Renal pelvis (tissue), 12 donors: ENCODE measurements at places on chromosomes 1 and 21. TPM values are rescaled to one million over a fixed set of nuclear protein-coding genes. Genes with fewer than 3 reads are reported as not detected.

DNA sequence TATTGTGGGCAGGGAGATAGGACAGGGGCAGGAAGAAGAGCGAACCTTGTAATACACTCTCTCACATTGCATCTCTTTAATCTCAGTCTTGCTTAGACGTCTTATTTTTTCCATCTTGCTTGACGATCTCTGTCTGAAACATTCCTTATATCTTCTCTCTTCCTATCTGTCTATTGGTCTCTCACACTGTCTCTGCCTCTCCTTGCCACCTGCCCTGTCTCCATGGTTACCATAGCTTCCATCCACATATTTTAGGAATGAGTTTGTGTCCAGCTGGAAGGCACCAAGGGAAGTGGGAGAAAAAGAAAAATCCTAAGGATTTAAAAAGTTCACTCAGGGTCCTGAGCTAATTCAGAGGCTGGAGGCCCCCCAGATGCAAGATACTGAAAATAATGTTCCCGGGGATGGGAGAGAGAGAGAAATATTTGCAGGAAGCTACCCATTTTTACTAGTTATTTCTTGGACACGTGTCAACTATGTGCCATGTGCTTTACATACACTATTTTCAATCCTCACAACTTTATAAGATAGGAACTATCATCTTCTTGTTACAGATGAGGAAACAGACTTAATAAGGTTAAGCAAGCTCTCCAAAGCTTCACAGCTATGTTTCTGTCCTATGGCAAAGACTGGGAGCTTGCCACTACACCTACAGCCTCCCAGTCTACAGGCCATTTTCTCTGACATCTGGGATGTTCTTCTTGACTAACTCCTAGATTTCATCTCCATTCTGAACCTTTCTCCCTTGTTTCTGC lies 933 bp downstream of the ANKRD34A start:
- no peak for DNase-seq

The TAF1A gene
- 17.4 TPM for polyA plus RNA-seq

DNA sequence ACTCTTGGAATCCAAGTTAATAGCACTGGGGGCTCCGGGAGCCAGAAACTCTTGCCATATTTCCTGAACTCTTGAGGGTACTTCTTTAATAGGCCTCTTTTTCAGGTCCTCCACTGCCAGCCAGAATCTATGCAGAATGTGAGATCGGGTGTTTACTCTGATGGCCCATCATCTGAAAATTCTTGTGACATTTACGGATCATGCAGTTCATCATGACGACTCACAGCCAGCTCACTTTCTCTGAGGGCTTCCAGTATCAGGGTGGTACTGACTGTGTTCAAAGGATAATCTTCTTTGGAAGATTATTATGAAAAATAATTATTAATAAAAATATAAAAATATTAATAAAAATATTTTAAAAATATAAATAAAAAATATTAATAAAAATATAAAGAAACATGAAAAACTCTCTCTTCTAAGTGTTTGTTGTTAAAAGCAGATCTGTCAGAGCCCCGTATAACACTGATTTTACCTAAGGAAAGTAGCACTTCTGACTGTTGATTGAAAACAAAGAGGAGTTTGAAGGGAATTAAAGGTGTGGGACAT lies 194.3 kb upstream of the GREM2 start:
- no peak for DNase-seq

DNA sequence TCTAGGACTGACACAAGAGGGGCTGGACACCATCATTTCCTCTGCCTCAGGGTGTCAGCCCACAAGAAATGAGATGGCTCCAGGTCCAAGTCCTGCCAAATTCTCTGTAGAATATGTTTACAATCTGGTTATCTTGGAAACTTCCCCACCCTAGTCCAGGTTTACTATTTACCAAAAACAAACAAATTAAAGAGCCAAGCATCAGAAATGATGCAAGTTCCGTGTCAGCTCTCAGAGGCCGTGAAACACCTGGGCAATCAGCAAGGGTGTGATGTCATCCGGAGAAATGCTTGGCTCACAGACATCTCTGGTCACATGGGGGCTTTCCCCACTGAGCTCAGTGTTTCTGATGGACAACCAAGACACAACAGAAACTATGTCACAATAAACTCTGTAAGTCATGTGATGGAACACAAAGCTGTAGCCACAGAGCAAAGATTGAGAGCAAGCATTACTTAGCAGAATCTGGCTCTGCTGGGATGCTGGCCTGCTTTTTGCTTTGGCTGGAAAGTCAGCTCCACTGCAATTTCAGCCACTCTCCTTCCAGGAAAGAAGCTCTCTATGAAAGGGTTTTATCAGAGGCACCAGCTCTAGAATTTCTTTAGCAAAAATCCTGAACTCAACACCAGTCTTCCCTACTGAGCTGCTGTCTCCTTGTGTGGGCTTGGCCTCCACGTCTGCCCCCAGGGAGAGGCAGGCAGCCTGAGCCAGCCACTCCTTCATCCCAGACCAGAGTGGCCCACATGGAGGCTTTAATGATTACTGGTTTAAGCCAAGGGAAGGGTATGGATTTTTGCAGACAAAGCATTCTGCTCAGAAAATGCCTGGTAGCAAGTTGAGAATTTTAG lies 55.9 kb downstream of the NENF start:
- no peak for DNase-seq

GRCh38 chr1:51761351-51761750 lies 117.2 kb downstream of the NRDC start:
- DNase-seq, result no peak

The TCP10L gene
- polyA plus RNA-seq, result 2.4 TPM

The PRAMEF8 gene
- polyA plus RNA-seq, result not detected

- DNase-seq, result no peak
Observed at GRCh38 chr1:198108636-198109370, 48.0 kb upstream of the NEK7 start.

The VHLL gene
- not detected for polyA plus RNA-seq

The DR1 gene
- polyA plus RNA-seq, result 58.5 TPM

DNA sequence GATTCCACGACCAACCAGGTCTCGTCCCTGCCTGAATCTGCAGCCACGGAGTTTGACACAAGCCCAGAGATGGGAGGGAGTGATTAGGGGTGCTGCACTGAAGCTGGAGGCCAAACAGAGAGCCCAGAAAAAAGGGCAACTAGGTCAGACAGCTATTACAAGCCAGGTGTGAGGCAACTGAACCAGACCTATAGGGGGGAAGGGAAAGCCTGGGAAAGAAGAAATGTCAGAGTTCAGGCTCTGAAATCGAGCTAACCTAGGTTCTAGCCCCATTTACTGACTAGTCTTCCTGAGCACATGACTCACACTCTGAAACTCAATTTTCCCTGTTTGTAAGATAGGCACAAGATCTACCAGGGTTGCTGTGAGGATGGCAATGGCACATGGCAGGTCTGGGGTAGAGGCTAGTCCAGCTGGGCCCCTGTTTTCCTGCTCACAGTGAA lies 1.7 kb downstream of the DHCR24 start:
- DNase-seq, result no peak

GRCh38 chr1:229907884-229908638 lies 159.0 kb upstream of the GALNT2 start:
- no peak for DNase-seq

GRCh38 chr1:12011998-12012397 lies 7.3 kb upstream of the MIIP start:
- no peak for DNase-seq

- no peak for DNase-seq
Observed at GRCh38 chr1:159144571-159144970, 26.8 kb upstream of the CADM3 start.

- no peak for DNase-seq
Observed at GRCh38 chr1:81270051-81270450, 530.7 kb upstream of the ADGRL2 start.

GRCh38 chr1:198333744-198334143 lies 176.9 kb downstream of the NEK7 start:
- no peak for DNase-seq

GRCh38 chr1:4022715-4023114 lies 122.6 kb upstream of the C1orf174 start:
- no peak for DNase-seq

- no peak for DNase-seq
Observed at GRCh38 chr1:71427066-71427465, 346.2 kb upstream of the ZRANB2 start.

DNA sequence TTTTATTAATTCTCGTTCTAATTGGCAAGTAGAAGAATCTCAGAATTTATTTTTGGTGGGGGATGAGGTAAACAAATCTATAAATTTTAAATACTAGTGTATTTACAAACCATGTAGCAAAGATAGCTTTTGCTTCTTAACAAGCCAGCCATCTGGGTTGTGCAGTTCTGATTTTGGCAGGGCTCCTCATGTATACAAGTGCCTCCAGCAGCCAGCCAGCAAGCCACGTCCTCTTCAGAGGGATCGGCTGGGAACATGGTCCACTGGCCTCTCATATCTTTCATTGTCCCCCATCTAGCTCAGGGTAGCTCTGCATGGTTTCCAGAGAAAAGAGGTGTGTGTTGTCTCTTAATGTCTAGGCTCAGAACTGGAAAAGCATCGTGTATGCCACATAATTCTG lies 659.1 kb downstream of the MRPL39 start:
- DNase-seq, result no peak

DNA sequence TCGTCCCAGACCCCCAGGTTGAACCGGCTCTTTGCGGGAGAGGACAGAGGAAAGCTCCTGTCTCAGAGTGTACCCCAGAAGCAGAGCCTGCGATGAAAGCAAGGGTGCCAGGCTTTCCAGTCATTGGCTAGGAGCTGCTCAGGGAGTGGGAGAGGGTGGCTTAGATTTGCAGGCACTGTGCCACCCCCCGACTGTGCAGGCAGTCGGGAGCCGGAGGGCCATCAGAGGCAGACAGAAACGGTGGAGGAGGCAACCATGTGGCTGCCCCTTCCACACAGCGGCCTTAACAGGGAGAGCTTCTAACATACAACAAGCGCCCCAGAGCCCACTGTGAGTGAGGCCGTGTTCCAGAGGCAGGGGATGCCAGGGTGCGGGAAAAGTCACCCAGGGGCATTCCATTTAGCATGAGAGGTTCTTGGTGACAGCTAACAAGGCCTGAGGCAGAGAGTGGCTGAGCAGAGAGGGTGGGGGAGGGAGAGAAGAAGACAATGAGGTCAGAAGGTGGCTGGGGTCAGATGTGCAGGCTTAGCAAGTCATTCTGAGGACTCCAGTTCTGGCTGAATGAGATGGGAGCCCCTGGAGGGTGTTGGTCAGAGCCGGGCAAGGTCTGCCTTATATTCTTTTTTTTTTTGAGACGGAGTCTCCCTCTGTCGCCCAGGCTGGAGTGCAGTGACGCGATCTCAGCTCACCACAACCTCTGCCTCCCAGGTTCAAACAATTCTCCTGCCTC lies 9.5 kb upstream of the C1orf167 start:
- DNase-seq, result no peak

- no peak for DNase-seq
Observed at GRCh38 chr1:20575541-20576336, 13.2 kb upstream of the CDA start.

DNA sequence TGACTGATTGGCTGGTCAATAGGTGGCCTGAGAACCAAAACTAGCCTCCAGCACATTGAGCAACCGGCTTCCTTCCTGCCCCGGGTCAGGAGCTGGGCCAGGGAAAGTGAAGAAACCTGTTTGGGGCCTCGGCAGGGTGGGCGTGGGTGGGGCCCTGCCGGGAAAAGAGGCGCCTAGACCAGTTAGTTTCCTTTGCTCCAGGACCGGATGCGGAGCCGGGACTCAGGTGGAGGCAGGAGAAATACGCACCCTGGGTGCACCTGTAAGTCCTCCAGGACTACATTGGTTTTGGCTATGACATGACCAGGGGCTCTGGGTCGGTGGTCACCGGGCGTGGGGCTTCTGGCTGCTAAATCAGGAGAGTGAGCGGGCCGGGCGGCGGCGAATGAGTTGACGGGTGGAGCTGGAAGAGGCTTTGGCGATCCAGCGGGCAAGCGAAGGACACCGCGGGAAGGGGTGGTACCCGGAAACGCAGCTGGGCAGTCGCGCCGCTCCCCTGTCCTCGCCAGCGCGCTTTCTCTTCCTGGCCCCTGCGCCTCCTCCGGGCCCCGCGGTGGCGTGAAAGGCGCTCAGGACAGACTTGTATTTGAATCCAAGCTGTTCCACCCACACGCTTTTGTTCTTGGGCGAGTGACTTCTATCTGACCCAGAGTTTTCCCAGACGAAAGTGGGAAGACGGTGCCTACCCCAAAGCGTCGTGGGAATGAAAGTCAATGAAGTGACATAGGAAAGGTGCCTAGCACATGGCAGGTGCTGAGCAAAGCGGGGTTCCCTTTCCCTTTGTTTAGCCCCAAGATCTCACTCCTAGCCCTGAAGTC lies 30.6 kb upstream of the JUN start:
- DNase-seq, result peak; percentile 38

The KRTAP22-1 gene
- not detected for polyA plus RNA-seq

DNA sequence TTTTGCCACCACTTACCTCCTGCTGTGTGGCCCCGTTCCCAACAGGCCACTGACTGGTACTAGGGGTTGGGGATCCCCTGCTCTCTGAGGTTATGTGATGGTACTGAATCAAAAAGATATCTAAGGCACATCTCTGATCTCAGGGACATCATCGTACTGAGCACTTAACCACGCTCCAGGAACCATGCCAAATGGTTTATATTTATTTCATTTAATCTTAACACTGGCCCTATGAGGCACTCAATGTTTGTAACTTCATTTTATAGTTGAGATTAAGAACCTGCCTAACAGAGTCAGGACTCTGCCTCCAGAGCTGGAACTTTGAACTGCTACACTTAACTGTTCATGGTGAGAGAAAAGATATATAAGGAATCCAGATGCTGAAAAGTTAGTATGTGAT lies 98.0 kb upstream of the HP1BP3 start:
- DNase-seq, result no peak

The CYYR1 gene
- polyA plus RNA-seq, result 54.7 TPM

- no peak for DNase-seq
Observed at GRCh38 chr1:170682809-170683208, 18.9 kb downstream of the PRRX1 start.
